ENCODE measurements at places on chromosomes 5 and 9.

DNA sequence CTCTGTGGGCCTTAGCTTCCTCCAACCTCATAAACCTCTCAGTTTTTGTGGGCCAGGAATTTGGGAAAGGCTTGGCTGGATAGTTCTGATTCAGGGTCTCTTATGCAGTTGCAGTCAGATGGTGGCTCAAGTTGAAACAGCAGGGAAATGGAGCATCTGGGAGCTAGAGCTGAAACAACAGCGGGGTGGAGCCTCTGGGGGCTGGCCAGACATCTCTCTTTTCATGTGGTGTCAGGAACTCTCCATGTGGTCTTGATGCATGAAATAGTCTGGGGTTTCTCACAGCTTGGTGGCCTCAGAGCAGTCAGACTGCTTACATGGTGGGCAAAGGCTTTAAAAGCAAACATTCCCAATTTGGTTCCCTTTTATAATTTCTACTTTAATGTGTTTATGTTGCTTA lies 13.5 kb downstream of the ZNF346 start:
- no peak for DNase-seq

DNA sequence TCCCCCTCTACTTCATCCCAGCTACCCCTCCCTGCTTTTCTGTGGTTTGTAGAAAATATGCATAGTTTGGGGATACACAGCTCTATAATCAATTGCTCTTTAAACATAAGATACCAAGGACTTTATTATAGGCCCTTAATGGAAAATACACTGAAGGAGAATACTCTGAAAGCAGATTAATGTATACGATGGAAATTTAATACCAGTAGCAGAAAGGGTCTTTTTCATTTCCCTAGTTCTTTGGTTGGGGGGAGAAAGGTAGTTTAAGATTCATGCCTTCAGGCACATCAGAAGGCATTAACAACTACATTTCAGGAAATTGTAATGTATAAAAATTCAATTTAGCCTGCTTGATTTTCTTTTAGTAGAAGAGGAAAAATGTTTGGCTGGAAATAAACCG lies 452.9 kb upstream of the ZNF608 start:
- no peak for DNase-seq

- DNase-seq = no peak
Measured at GRCh38 chr5:1446602-1447343, 1.5 kb upstream of the SLC6A3 start.

DNA sequence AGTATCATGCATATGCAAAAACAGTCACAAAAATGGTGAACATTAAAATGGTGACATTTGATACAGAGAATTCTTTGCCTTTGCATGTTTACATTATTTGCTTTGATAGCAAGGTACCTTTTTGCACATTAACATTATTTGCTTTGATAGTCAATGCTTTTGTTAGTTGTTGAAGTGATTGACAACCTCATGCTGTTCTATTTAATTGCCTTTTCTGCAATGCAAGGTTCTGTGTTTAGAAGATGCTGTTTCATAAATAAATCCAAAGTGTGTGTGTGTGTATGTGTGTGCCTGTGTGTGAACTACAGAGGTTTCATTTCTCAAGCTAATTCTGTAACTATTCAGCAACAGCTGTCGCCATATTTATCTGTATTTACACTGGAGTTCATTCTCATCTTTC lies 668.7 kb downstream of the NR2F1-AS1 start:
- no peak for DNase-seq

DNA sequence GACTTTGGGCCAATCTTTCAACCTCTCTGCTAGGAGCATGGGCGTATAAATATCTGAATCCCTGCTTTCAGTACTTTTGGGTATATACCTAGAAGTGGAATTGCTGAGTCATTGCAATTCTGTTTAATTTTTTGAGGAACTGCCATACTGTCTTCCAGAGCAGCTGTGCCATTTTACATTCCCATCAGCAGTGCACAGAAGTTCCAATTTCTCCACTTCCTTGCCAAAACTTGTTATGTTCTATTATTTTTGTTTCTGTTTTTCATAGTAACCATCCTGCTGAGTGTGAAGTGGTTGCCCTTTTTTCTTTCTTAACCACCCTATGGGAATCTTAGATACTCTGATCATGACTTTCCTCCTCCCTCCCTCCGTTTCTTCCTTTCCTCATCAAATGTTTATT lies 11.1 kb upstream of the CCIN start:
- DNase-seq = no peak

- no peak for DNase-seq
Measured at GRCh38 chr9:130288926-130289690, 23.5 kb downstream of the HMCN2 start.

DNA sequence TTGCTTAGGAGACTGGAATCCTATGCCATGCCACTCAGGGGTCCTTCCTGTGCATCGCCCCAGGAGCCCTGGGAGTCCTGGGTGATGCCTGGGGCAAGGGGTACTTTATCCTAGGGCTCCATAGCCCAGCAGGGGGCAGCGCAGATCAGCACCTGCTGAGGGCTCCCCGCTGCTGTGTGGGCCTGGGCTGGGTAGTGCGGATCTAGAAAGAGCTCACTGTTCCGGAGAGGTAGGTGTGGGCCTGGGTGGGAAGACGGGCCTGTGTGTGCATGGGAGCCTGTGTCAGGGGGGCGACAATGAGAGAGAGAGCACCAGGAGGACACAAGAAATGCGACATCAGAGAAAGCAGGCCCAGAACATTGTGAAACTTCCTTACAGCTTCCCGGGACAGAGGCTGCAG lies 11.4 kb upstream of the DAB2IP start:
- DNase-seq = peak; percentile 89

GRCh38 chr9:36847781-36848673 lies 186.0 kb downstream of the PAX5 start:
- no peak for DNase-seq

GRCh38 chr5:142133330-142134206 lies 25.0 kb downstream of the NDFIP1 start:
- DNase-seq = no peak

DNA sequence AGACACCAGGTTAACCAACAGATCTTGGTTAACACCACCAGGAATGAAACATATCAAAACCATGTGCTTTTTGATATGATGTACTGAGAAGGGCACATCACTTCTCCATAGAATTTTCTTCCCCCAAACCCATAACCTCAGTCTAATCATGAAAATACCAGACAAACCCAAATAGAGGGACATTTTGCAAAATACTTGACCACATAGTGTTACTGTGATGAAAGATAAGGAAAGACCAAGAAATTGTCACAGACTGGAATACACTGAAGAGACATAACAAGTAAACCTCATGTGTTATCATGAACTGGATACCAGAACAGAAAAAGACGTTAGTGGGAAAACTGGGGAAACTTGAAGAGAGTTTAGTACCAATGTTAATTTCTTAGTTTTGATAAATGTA lies 74.9 kb upstream of the VCAN start:
- DNase-seq = no peak

GRCh38 chr5:96327722-96328121 lies 105.3 kb downstream of the PCSK1 start:
- DNase-seq = no peak

GRCh38 chr5:67901814-67902496 lies 313.6 kb upstream of the PIK3R1 start:
- no peak for DNase-seq

DNA sequence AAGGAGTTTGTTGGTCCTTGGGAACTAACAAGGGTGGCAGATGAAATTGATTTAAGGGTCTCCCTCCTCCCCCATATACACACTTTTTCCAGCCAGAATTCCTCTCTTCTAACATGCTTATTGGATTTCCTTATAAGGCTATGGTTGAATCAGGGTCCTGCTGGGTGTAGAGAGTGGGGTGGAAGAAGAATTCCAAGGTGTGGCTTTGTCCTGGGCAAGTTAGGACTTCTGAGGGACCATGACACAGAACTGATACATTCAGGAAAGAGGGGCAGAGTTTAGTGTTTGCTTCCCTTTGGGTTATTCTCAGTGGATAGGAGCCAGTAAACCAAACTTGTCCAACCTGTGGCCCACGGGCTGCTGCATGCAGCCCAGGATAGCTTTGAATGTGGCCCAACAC lies 116.5 kb downstream of the SNX18 start:
- DNase-seq = no peak

- no peak for DNase-seq
Measured at GRCh38 chr9:122320413-122320881, 50.4 kb upstream of the PTGS1 start.

DNA sequence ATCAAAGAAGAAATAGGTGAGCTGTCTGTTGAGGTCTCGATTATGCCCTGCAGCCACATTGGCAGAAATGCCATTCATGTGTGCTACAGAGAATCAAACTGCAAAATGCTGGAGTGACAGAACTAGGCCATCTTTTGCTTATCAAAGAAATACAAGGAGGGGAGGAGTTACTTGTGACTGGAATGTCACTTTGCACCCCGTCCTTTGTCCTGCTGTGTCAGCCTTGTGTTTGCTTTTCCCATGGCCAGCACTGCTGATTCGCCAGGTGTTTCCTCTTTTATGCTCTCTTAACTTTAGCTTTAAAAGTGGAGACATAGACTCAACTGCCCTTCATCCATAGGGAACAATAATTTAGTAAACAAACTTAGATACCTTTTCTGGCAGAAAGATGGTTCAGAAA lies 54.3 kb downstream of the SLC46A2 start:
- DNase-seq = no peak

- DNase-seq = no peak
Measured at GRCh38 chr9:115694991-115695390, 458.6 kb upstream of the PAPPA start.

DNA sequence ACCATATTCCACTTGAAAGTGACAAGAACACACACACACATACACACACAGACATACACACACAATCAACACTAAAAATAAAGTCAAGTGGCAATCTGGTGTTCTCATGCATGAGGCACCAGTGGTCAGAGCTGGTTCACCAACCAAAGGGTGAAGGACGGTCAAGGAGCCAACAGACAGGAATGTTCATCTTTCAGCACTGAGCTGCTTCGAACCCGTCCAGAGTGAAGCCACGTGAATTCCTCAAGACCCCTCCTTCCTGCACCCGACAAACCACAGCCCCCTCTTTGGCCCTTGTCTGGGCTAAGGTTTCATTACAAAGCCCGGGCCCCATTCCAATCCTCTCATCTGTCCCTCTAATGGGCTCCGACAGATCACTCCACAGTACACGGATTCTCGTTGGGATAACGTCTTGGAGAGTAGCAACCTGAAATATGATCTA lies 84.5 kb upstream of the SMIM23 start:
- DNase-seq = no peak

GRCh38 chr5:175738126-175738525 lies 80.3 kb downstream of the HRH2 start:
- no peak for DNase-seq

DNA sequence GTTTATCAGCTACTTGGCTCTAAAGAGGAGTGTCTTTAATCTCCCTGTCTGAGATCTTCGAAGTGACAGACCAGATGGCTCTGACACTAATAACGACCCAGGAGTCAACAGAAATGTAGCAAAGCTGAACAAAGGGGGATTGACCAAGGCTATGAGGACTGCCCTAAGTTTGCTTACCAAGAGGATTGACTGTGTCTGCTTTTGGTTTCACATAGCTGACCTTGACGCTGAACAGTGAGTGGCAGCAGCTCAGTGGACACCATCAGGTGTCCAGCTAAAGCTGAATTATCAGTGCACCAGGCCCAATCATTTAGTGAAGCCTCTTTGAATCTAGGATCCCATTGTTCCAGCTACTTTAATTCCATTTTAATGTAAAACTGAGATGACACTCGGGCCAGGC lies 262.6 kb downstream of the COX7C start:
- DNase-seq = no peak

- DNase-seq = no peak
Measured at GRCh38 chr5:121937762-121938161, 24.0 kb upstream of the SRFBP1 start.

- no peak for DNase-seq
Measured at GRCh38 chr5:144209361-144209760, 38.7 kb downstream of the KCTD16 start.

DNA sequence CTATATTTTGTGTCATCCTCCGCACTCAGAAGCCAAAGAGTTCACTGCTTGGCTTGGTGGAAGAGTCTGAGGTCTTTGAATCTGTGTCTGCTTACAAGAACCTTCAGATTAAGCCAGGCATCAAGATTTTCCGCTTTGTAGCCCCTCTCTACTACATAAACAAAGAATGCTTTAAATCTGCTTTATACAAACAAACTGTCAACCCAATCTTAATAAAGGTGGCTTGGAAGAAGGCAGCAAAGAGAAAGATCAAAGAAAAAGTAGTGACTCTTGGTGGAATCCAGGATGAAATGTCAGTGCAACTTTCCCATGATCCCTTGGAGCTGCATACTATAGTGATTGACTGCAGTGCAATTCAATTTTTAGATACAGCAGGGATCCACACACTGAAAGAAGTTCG lies 19.2 kb downstream of the TIGD6 start:
- DNase-seq = no peak

GRCh38 chr5:154223320-154223719 lies 32.8 kb downstream of the GALNT10 start:
- no peak for DNase-seq

- DNase-seq = no peak
Measured at GRCh38 chr9:3018691-3019230, 174.9 kb upstream of the PUM3 start.

- no peak for DNase-seq
Measured at GRCh38 chr9:9522406-9522805, 1090.4 kb downstream of the PTPRD start.

DNA sequence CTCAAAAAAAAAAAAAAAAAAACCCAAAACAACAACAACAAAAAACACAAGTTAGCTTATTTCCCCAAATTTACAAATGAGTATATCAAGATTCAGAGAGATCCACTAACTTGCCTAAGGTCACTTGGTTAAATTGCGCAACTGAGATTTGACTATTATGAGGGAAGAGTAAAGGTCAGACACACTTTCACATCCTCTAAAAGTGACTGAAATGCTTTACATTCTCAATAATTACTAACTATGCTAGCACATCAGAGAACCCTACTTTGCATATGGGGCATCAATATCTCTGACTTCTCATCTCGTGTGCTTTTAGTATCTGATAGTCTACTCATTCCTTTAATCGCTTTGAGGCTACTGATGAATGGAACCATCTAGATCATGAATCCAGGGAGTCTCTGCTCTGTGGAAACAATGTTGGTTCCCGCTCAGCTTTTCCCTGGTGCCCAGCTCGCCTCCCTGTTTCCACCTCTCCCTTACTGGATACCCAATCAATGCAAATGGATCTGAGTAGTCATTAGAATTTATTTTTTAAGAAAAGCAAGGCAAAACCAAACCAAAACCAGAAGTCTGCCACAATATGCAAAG lies 182.1 kb upstream of the TRIM32 start:
- DNase-seq = no peak

DNA sequence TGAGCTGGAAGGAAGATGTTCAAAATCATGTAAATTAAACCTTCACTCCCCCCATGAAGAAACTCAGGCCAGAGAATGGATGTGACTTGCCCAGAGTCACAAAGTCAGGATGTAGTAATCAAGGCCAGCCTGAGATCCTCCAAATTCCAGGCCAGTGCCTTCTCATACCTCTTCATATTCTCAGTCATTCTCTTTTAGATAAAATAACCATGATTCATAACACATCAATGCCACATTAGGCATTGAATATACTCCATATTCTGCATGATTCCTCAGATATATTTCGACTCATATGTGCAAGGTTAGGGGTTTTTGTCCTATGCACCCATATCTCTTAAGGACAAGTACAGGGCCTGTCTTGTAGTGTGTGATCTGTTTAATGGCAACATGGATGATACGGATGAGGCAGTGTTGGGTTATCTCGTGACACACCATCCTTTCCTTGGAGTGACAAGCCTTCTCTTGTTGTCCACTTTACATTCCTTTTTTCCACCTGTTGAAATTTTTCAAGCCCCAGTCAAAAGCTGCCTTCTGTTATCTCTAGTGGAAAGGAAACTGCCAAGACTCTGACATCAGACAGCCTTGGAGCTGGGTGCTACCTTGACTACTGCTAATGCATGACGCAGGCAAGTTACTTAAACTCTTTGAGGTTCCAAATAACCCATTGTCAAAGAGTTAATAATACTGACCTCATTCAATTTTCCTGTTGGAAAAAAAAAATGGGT lies 227.5 kb upstream of the NR4A3 start:
- no peak for DNase-seq

Measured in posterior cingulate gyrus (tissue), 11 donors.